ENCODE measurements at places on chromosomes 1 and 21. TPM values are rescaled to one million over a fixed set of nuclear protein-coding genes. Genes with fewer than 3 reads are reported as not detected.

DCST1 gene
- not detected for total RNA-seq

NCF2 gene
- 2.5 TPM for total RNA-seq

RSPH1 gene
- 7.5 TPM for total RNA-seq

FALEC gene
- not detected for total RNA-seq

LRRC8C gene
- total RNA-seq, result 3.3 TPM

DNA sequence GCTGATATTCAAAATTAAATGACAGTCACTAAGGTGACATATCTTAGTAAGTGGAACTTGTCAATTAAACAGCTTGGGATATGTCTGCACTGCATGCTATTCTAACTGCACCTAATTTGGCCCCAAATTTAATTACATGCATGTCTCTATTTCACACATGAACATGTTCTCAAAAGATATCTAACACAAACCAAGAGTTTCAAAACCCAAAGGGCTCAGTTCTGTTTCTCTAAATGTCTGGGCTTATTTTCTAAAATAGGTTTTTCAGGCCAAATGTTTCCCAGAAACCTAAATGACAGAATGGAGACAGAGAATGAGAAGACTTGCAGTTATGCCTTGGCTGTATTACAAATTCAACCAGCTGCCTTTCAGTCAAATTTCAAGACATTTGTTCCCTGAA lies 11.3 kb downstream of the RAB29 start:
- no peak for DNase-seq

- DNase-seq, result peak; percentile 77
Measured at GRCh38 chr1:85201340-85202091, 700 bp upstream of the SYDE2 start.

DNA sequence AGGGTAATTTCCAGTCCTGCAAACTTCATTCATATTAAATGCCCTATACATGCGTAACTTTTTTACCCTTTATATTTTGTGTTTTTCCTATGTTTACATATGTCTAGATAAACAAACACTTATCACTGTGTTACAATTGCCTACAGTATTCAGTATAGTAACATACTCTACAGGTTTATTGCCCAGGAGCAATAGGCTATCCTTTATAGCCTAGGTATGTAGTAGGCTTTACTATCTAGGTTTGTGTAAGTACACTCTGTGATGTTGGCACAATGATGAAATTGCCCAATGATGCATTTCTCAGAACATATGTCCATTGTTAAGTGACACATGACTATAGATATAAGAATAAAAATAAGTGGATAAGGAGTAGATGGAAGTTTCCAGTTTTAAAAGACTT lies 345.5 kb upstream of the C1orf87 start:
- DNase-seq, result no peak

GRCh38 chr1:61951731-61952580 lies 209.7 kb downstream of the PATJ start:
- DNase-seq, result no peak

DNA sequence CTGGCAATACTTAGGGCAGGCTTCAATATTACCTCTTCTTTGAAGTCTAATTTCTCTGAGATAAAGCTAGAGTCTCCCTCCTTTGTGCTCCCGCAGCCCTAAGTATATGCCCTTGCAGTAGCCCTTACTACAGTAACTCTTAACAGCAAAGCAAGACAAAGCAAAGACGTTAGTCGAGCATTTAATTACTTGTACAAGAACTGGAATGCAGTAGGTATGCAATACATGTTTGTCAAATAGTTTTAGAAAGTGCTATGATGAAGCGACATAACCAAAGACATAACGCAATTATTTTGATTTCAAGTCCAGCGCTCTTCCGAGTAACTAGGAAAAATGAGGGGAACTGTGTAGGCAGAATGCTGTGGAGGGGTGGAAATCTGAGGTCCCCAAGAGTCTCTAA lies 1.6 kb downstream of the P3H1 start:
- DNase-seq, result no peak

DNA sequence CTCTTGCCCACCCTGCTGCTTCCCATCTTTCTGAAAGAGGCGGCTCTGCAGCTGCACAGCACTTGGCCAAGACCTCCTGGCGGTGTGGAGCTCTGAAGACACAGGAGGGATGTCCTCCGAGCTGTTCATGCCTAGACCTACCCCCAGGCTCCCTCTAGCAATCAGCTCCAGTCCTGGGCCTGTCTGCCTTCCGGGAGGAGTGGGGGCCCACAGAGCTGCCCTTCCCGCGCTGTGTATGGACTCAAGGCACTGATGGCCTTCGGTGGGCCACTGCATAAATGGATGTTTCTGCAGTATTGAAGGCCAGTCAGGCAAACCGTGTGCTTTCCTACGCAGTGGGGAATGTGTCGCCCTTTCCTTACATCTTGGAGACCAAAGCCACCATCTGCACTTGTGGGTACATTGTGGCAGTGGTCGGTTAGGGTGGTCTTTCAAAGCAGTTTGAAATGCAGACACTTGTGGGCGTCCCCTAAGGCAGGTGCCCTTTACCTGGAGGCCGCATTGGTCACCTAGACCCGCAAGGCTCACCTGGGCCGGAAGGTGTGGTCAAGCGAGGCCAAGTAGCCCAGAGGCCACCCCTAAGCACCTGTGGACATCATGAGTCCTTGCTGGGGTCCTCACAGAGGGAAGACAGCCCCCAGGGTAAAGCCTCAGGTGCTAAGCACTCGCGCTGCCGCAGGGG lies 912 bp upstream of the PKNOX1 start:
- no peak for DNase-seq

- DNase-seq, result no peak
Measured at GRCh38 chr21:44996983-44997936, 57.4 kb downstream of the SLX9 start.

- peak; percentile 89 for DNase-seq
Measured at GRCh38 chr1:225817611-225818061, 7.7 kb downstream of the EPHX1 start.

DNA sequence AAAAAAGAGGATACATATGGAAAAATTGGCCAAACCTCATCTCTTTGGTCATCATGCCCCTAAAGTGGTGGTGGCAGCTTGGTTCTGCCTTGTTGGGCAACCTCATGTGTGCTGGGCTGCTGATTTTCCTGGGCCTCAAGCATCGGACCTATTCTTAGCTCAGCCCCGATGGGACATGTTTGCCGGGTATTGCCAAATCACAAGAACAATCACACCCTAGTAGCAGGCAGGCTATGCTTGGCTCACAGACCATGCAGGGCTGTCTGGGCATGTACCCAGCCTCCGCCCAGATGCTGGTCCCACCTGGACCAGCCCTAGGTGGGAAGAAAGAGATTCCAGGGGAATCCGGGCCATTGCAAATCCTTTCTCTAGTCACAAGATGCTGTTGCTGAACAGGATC lies 189.4 kb upstream of the FGGY start:
- DNase-seq, result no peak

- no peak for DNase-seq
Measured at GRCh38 chr1:114122941-114123618, 30.6 kb downstream of the SYT6 start.

GRCh38 chr1:53115403-53116306 lies 26.8 kb downstream of the SLC1A7 start:
- DNase-seq, result no peak

DNA sequence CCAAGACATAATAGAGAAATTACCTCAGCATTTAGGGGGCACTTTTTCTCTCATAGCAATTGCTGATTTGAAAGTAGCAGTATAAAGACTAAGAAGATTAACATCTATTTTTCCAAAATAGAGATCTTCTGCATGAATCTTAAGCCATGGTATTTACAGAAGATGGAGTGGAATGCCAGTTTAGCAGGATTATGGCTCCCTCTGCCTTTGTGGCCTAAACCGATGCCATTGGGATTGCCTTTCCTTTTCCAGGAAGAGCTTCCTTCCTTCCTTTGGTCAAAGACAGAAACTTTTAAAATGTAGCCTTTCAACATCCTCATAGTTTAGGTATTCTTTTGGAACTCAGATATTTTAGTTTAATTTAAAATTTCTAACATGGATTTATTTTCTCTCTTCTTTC lies 39.4 kb downstream of the CFHR5 start:
- no peak for DNase-seq
